ENCODE measurements at places on chromosomes 2 and 18.

DNA sequence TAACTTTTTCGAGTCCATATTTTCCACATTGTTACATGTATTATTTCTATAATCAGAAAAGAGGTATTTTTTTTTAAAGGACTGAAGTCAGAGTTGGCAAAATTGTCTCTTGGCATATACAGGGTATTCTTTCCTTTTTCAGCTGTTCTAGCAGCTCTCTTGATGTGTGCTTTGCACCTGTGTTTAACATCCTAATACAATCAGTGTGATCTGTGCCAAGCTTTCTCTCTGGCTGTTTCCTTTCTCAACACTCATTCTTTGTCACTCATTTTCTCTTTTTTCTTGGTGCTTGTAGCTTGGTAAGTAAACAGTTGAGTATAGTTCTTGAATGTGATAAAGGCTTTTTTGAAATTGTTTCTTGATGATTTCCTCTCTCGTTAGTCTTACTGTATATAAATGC lies 9.2 kb downstream of the RNMT start:
- DNase-seq = no peak

DNA sequence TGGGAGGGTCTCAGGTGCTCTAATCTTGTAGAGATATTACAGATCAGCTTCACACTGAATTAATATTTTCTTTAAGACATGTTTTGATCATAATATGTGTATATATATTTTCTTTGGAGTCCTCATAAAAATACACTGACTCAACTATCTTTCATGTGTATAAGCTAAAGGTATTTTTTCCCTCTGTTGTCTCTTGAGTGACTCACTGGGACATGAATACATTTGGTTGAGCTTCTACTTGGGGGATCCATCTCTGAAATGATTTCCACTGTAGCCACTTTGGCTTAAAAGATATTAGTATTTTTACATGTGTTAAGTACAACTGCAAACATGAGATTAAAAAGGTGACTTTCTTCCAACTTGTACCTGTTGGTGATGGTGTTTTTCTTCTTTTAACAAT lies 140.8 kb downstream of the TTN start:
- no peak for DNase-seq

- no peak for DNase-seq
Observed at GRCh38 chr2:158755310-158756087, 39.6 kb upstream of the DAPL1 start.

- no peak for DNase-seq
Observed at GRCh38 chr2:154189953-154190352, 318.2 kb downstream of the GALNT13 start.

- DNase-seq = peak; percentile 82
Observed at GRCh38 chr2:25274868-25275574, 66.7 kb downstream of the DNMT3A start.

DNA sequence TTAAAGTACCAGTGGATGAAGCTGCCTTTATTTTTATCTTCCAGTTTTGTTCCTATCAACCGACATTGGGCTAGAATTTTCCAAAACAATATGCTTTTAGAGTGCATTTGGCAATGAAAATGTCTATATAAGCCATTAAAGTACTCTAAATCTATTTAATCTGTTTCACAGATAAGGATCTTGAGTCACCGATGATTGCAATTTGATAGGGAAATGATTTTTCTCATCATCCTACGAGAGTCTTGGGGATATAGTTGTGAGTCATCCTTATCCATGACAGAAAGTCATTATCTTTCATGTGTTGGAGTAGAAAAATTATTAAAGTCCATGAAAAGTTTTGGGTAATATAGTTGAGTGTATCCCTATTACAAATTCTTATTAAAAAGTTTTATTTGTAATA lies 26.1 kb downstream of the SLC39A10 start:
- no peak for DNase-seq

- DNase-seq = no peak
Observed at GRCh38 chr2:19607931-19608771, 249.7 kb upstream of the OSR1 start.

DNA sequence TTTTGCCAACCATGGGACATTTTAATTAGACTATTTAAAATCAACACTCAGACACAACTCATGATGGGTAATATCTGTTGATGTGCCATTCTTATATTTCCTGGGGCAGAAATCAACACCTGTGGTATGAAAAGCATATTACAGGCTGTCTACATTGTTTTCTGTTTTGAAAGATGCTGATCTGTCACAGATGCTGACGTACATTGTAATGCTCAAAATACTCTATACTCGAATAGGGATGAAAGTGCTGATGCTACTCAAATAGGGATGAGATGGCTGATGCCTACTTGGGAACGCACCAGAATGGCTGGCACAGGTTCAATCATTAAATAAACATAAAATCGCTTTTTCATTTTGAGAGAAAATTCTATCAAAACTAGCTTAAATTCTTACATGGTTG lies 41.2 kb downstream of the TMEFF2 start:
- no peak for DNase-seq

DNA sequence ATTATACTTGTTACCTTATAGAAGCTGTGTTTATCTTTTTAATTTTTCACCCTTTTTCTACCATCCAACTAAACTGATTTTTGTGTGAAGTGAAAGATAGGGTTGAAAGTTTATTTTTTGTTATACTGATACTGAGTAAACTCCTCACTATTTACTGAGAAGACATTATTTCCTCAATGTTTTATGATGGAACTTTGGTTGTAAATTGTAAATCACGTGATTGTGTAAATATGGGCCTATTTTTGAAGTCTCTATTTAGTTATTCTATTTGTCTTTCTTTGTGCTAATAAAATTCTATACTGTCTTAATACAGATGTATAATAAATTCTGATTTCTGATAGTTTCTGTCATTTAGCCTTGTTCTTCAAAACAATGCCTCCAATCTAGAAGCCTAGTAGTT lies 697.2 kb upstream of the SLC8A1 start:
- no peak for DNase-seq

- DNase-seq = no peak
Observed at GRCh38 chr2:11071211-11071610, 84.1 kb upstream of the SLC66A3 start.

DNA sequence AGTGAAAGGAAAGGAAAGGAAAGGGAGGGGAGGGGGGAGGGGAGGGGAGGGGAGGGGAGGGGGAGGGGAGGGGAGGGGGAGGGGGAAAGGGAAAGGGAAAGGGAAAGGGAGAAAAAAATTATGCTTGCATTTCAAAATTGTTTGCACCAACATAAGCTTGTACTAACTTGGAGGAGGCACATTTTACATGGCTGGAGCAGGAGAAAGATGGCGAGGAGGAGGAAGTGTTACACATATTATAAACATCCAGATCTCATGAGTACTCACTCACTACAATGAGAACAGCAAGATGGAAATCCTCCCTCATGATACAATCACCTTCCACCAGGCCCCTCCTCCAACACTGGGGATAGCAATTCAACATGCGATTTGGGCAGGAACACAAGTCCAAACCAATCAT lies 660.2 kb upstream of the CDH2 start:
- DNase-seq = no peak

DNA sequence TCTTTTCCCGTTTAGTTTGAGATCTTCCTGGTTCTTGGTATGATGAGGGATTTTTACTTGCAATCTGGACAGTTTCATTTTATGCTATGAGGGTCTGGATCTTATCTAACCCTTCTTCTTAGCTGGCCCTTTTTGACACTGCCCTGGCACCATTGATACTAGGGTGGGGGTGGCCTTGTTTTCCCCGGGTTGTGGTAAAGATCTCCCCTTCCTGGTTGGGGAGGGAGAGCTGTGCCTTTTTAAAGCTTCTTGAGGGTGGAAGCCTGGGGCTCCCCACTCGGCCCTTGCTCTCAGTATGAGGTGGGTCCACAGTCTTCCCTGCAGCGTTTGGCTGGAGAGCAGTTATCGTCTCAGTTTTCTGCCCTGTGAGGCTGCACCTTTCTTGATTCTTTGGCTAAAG lies 66.1 kb downstream of the ASB1 start:
- no peak for DNase-seq

- no peak for DNase-seq
Observed at GRCh38 chr2:64748561-64748960, 94.8 kb upstream of the SERTAD2 start.

- DNase-seq = no peak
Observed at GRCh38 chr2:100237163-100237562, 85.1 kb downstream of the LONRF2 start.

DNA sequence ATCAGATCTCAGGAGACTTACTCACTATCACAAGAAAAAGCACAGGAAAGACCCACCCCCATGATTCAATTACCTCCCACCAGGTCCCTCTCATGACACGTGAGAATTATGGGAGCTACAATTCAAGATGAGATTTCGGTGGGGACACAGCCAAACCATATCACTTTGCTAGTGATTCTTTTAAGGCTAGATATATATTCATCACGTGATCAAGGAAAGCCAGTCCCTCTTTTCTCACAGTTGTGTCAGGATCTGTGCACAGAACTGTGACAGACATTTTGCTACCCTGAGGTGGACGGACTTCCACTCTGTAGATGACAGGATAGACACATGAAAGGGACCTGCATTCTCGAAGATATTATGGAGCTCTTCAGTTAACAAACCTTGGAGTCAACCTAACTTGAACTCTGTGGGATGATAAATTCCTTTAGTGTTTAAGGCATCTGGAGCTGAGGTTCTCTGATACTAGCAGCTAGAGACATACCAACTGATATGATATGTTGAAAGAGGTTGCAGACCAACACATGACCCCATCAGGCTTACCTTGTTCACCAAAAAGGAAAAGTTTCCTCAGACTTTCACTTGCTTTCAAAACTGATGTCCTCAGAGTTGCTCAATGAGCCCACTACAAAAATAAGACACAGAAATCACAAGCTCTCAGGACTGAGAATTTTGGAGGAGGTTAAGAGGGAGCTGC lies 66.3 kb upstream of the SCG2 start:
- DNase-seq = no peak
